ENCODE measurements at places on chromosomes 1 and 21.

DNA sequence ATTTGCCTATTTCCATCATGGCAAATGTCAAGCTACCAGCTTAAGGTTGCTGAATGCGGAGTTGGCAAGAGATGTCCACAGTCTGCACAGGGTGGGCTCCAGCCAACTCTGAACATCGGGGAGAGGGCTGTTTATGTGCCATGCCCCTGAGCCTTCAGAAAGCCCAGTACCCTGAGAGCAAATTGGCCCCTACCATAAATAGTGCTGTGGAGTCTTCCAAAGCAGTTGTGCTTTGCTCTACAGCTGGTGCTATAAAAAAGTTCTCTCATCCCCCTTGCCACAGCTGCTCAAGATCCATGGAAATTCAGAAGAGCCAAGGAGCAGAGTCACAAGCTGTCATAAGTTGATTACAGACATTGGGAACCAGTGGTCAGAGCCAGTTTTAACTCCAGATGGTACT lies 85.6 kb upstream of the CLDN14 start:
- no peak for DNase-seq

DNA sequence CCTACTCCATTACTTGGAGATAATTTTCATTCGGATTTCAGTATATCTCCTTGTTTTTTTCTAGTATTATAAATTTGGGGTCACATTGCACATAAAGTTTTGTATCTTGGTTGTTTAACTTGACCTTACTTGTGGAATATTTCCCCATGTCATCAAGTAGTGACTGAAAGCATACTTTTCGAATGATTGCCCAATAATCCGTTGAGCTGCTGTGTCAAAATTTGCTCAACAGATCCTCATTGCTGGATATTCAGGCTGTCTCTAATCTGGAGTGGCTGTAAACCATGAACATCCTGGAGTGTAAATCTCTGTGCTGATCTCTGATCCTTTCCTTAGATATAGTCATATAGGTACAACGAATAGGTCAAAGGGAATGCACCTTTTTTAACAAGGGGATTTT lies 4.9 kb downstream of the NIPAL3 start:
- no peak for DNase-seq

DNA sequence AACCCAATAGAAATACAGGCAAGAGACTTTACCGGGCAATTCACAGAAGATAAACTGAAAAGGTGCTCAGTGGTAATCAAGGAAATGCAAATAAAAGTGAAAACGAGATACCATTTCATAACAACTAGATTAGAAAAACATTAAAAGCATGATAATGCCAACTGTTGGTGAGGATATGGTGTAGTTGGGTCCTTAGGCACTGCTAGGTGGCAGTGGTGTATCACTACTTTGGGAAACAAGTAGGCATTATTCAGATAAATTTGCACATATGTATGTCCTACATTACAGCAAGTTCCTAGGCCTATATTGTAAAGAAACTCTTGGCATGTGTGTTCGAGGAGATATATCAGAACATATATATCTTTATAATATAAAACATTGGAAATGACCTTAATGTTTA lies 31.0 kb downstream of the AZIN2 start:
- DNase-seq = no peak

GRCh38 chr1:7827126-7827955 lies 25.5 kb downstream of the UTS2 start:
- peak; percentile 36 for DNase-seq

DNA sequence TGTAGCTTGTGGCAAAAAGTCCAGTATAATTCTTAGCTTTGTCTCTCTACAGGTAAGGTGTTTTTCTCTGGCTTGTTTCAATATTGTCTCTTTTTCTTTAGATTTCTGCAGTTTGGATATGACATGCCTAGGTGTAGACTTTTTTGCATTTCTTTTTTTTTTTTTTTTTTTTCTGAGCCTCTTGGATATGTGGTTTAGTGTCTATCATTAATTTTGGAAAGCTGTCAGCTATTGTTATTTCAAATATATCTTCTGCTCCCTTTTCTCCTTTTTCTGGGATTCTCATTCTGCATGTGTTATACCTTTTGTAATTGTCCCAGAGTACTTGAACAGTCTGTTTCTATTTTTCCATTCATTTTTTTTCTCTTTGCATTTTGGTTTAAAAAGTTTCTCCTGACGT lies 243.2 kb downstream of the DSCAM start:
- DNase-seq = no peak

- DNase-seq = no peak
These were observed 47.2 kb upstream of the EPS15 start for GRCh38 chr1:51566260-51566659.

DNA sequence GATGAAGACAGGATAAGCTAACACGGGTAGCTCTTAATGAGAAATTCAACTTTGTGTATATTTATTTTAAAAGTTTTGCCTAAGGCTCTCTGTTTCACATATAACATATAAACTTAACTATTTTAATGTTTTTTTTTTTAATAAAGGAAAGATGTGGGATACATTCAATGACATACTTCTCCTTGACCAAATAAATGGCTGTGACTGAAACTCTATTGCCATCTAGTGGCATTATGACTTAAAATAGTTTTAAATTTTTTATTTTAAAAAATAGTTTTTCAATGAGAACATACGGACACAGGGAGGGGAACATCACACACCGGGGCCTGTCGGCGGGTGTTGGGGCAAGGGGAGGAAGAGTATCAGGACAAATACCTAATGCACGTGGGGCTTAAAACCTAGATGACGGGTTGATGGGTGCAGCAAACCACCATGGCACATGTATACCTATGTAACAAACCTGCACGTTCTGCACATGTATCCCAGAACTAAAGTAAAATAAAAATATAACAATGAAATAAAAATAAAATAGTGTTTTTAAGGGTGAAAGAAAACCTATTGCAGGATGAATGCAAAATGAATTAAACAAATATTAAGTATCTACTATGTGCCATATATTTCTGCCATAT lies 83.4 kb downstream of the LYST start:
- no peak for DNase-seq

DNA sequence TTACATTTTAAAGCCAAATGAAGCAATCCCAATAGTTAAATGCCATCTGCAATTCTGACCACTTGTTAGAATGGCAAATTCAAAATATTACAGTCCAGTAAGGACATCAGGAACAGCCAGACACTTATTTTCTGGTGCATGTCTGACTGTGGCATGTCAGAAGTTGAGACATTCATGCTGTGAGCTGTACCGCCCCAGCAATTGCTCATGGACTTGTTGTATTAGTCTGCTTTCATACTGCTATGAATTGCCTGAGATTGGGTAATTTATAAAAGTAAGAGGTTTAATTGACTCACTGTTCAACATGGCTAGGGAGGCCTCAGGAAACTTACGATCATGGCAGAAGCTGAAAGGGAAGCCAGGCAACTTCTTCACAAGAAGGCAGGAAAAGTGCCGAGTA lies 19.1 kb downstream of the DDAH1 start:
- DNase-seq = no peak

GRCh38 chr1:208150833-208151458 lies 93.2 kb downstream of the PLXNA2 start:
- no peak for DNase-seq

- no peak for DNase-seq
These were observed 55.9 kb downstream of the OLIG1 start for GRCh38 chr21:33125680-33126375.

DNA sequence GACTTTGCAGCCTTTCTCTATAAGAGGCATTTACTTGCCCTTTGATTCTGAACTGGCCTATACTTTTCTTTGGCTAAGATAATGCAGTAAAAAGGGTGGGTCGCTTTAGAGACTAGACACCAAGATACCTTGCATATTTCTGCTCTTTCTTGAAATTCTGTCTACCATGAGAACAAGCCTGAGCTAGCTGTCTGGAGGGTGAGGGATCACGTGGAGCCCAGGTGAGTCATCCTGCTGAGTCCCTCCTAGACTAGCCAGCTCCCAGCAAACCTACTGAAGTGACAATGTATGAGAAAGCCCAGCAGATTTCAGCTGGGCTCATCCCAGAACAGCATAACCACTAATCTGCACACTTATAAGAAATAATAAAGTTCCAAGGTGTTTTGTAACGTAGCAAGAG lies 408.0 kb upstream of the KAZN start:
- no peak for DNase-seq

DNA sequence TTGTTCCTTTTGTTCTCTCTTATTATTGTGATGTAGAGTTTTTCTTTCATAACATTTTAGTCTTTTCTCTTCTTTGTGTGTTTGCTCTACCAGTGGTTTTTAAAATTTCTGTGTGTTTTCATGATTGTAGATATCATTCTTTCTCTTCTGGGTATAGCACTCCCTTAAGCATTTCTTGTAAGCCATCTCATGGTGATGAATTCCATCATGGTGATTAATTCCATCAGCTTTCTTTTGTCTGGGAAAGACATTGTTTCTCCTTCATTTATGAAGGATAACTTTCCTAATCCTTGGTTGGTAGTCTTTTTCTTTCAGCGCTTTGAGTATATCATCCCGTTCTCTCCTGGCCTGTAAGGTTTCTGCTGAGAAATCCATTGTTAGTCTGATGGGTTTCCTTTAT lies 22.7 kb downstream of the CD55 start:
- no peak for DNase-seq

DNA sequence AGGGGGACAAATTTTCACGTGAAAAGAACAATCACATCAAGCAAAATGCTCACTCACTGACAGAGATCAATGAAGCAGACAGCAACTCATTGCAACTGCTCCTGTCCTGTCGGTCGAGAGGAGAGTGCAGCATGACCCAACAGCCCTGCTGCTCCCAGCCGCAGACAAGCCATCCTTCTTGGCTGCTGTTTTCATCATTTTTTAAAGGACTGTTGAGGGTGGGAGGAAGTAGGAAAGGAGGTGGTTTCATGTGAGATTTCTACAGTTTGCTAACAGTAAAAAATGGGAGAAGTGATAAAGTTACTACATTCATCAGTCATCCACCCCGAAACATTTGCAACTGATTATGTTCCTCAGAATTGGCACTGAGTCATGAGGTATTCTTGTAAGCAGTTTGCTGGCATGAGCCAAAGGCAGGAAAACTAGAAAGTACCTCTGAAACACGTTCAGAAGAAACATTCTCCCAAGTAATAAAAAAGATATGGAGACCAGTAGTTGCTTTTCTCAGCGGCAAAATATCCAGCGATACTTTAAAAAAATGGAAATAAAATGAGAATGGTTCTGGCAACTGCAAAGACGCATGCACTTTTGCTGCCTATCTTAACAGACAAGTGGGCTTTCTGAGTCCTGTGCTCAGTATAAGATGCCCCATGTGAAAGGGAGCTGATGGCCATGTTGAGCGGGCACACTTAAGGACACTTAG lies 72.0 kb upstream of the CLDN14 start:
- DNase-seq = no peak

DNA sequence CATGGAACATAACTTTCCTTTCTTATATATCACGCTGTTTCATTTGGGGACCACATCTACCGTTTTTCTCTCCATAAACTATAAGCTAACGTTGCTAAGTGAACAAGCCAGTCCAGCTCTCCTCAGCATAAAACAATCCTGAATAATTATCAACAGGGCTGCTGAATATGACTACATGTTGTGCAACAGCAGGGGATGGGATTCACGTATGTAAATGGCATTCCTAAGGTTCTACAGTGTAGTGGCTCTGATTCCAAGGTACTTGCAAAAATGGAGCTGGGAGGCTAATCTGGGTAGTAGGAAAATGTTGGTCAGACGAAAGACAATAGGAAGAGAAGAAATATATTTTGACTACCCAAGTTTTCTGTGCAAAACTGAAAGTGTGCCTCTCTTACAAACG lies 262.8 kb downstream of the RWDD3 start:
- DNase-seq = no peak

GRCh38 chr1:107525145-107525544 lies 384.3 kb downstream of the NTNG1 start:
- no peak for DNase-seq

DNA sequence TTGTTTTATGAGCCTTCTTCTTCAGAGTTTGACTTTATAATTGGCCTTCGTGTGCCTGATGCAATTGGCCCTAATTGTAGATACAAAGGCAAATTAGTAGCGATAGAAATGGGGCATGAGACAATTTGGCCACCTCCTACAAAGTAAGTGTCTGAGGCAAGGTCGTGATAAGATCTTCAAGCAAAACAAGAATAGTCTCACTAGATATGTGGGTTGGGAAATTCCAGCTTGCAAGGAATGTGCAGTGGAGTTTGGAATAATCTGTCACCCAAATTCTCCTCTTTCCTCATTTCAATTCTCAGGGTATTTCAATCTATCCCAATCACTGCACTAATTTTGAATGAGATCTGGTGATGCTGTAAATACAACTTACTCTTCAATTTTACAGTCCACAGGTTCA lies 11.4 kb upstream of the TSNAX start:
- DNase-seq = no peak

GRCh38 chr1:223844787-223845036 lies 1.0 kb downstream of the TP53BP2 start:
- DNase-seq = peak; percentile 72

DNA sequence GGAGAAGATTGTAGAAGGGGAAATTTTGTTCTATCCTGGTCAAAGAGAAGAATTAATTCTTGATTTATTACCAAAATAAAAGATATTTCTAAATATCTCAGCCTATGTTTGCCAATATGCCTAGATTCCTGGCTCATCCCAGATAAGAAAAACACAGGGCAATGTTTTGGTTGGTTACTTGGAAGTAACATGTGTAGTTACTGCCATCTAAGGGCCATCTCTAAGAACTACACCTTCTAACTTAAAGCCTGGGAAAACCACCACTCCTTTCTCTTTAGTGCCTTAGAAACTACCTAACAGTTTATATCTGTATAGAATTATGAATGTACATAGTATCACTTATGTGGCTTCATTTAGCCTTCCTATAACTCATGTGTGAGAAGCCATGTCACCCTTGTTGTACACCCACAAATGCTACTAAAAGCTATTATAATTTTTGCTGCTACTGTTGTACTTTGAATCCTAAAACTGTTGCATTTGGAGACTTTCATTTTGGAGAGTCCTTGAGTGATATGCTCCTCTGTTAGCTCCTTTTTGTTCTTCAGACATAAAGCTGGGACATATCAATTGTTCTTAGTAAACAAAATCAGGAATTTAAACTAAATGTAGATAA lies 4.5 kb downstream of the AIM2 start:
- no peak for DNase-seq

- no peak for DNase-seq
These were observed 4.1 kb upstream of the PCP4 start for GRCh38 chr21:39863111-39863510.

DNA sequence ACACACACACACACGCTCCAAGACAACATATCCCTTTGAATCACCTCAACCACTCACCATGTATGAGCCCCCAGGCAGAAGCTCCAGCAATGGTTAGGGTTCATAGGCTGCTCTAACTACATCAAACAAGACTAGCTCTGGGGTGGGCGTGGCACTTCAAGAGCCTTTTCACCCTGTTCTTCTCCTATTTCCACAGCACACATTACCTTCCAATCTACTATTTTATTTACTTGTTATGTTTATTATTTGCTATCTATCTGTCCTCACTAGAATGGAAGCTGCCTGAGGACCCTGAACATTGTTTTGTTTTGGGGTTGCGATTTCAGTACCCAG lies 28.7 kb downstream of the TRABD2B start:
- no peak for DNase-seq

- no peak for DNase-seq
These were observed 114.5 kb upstream of the LYPLAL1 start for GRCh38 chr1:219058891-219059820.
